Left forelimb (tissue), 1 donor: ENCODE measurements at places on chromosomes 1 and 21.

DNA sequence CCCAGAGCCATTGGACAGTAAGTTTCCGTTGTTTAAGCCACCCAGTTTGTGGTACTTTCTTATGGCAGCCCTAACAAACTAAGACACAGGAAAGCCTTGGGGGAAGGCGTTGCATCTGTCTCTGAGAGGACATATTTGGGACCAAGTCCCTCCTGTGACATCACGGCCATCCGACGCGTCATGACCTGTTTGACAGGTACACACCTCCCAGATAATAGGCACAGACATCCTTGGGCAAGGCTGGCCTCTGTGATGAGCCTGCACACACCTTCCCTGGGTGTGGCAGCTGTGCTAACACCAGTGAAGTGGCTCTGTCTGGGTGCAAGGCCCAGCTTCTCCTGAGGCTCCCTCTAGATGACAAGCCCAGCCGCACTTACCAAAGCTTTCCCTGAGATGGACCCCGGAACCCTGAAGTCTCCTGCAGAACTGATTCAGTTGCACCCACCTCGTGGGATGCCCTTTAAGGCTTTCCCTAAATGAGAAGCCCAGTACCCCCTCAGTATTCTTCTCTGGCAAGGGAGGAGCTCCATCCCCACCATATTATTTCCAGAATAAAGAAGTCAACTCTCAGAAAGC, 136.5 kb downstream of the ZSCAN20 start:
- no peak for DNase-seq

DNA sequence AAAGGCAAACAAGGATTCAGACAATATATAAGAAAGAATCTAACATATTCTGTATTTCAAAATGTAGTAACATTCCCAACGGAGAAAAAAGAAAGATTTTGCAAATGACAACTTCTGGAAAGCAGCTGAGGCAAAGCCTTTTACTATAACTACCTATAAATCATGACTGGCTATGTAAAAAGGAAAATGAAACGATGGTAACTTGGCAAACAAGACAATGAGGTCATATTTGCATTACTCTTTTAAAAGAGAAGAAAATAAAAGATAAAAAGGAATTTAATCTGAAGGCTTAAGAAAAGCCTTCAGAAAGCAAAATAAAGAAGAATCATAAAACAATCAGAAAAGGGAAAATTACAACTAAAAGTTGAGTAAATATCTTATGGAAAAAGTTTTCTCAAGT, 25.1 kb upstream of the ASPM start:
- DNase-seq, result no peak

- DNase-seq, result no peak
Measured at GRCh38 chr21:45246386-45247320, 41.0 kb downstream of the POFUT2 start.

GRCh38 chr1:223393275-223394214, at the start of gene CCDC185:
CCDC185 (plus strand) TSS chr1:223393415; CDS start chr1:223393476, 61 bp downstream.
- DNase-seq, result no peak

- DNase-seq, result no peak
Measured at GRCh38 chr1:227169343-227169742, 148.9 kb downstream of the CDC42BPA start.

- no peak for DNase-seq
Measured at GRCh38 chr1:70518106-70518505, 107.0 kb downstream of the CTH start.

GRCh38 chr1:162627662-162628296, 4.5 kb upstream of the DDR2 start:
- DNase-seq, result no peak

GRCh38 chr1:81489372-81489934, 311.3 kb upstream of the ADGRL2 start:
- DNase-seq, result no peak

- no peak for DNase-seq
Measured at GRCh38 chr1:240597153-240597745, 14.7 kb downstream of the GREM2 start.

GRCh38 chr1:27099587-27100334, 55.2 kb downstream of the SLC9A1 start:
- no peak for DNase-seq

GRCh38 chr1:188615321-188615720, 1786.6 kb downstream of the PLA2G4A start:
- DNase-seq, result no peak

- DNase-seq, result no peak
Measured at GRCh38 chr1:225851805-225852204, 30.4 kb downstream of the TMEM63A start.

DNA sequence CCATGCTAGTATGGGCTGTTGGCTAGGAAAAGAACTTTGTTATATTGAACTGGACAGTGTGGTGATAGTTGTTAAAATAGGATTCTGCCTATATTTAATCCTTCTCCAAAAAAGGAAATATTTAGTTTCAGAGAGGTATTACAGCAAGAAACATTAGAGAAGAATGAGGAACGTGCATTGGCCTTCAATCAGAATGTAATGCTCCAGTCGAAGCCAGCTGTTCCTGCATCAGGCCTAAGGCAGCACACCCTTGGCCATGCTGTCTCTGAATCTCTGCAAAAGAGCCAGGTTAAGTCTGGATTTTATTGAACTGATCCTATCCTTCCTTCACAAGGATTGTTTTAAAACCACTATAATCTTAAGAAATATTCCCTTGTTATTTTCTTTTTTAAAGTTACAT, 35.3 kb upstream of the RALGPS2 start:
- DNase-seq, result no peak

DNA sequence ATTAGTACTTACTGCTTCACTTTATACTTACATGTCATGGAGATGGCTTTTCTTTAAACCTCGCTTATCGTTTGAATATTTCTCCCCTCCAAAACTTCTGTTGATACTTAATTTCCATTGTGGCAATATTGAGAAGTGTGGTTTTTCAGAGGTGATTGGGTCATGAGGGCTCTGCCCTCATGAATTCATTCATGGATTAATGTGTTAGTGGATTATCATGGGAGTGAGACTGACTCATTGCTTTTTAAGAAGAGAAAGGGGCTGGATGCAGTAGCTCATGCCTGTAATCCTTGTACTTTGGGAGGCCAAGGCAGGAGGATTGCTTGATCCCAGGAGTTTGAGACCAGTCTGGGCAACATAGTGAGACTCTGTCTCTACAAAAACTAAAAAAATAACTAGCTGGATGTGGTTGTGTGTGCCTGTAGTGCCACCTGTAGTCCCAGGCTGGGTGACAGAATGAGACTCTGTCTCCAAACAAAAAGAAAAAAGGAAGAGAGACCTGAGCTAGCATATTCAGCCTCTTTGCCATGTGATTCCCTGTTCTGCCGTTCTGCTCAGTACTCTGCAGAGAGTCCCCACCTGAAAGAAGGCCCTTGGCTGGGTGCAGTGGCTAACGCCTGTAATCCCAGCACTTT, 30.2 kb downstream of the RABGAP1L start:
- no peak for DNase-seq

DNA sequence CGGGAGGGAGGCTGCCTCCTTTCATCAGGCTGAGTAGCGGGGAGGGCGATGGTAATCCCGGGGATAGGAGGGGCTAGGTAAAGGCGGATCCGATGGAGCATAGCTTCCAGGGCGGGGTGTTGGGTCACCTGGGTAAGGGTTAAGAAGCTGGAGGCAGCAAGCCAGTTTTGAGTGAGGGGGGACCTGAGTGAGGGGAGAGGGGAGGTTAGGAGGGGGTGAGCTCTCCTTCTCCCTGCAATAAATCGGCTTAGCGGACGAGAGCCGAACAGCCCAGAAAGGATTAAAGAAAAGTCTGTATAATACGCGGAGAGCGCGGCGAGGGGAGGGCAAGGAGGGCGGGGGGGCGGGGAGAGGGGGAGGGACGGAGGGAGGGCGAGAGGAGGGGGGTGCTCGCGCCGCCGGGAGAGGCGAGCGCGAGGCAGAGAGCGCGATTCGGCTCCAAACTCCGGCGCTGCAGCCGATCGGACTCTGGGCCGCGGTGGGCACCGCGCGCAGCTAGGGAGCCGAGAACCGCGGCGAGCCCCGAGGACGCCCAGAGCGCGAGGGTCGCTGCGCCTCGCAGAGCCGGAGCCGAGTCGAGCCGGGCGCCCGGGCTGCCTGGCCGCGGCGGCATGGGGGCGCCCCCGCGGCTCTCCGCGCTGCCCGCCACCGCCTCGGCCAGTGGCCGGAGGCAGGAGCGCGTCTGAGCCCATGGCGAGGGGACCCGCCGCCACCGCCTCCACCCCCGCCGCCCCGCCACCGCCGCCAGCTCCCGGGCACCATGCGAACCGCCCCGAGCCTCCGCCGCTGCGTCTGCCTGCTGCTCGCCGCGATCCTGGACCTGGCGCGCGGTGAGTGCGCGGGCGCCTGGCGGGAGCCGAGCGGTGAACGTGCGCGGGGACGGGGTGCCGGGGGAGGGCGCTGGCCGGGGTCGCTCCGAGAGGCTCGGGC, at the start of gene IGSF21:
Gene IGSF21, plus strand, starts transcription at position 430 of the 930 bp plus-strand sequence. Its CDS starts 331 bp downstream, at position 761.
- DNase-seq, result no peak

DNA sequence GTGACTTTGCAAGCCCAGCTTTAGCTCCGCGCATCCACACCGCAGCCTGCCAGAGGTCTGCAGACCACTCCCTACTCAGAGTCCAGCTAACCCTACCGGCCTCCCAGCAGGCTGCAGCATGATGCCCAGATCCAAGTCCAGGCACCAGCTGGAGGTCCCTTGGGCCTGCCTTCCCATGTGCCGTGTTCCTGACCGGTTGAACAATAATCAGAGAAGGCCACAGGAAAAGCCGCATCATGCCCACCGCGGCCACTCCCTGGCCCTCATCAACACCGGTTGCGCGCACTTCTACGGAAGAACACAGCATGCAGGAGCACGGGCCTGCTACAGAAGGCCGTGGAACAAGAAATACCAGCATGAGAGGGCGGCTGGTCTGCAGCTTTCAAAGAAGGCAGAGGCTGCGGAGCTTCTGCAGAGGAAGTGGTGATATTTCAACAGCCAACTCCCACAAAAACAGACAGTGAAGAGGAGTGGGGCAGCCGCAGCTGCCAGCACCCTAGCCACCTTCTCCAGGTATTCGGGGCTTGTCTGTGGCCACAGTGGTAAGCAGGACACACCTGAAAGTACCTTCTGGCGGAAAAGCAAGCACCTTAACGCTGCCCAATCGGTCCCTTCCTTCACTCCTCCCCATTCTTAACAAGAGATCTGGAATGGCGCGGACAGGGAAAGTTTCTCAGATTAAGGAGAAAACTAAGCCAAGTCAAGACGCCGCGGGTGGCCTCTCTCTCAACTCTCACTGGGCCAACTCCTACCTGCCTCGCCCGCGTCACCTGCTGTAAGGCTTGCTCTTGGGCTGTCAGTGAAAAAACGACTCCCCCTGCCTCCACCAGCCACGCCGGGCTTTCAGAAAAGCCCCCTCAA, 1.5 kb downstream of the PGBD5 start:
- no peak for DNase-seq

DNA sequence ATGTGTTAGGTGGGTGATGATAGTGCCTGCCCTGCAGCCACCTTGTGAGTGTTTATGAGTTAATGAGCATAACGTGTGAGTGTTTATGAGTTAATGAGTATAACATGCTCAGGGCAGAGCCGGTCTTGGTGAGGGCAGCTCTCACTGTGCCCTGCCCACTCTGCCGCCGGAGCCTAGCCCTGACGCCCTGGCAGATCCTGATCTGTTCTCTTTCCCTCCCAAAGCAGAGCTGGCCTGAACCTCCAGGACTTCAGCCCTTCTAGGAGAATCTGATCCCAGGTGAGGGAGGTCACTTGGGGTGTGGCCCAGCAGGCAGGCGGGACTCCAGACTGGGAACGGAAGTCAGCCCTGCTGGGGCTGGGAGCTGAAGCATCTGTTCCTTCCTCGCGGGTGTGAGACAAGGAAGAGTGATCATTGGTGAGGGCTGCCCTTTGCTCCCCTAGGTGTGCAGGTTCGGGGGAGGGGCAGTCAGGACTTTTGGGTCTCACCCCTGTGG, 5.7 kb downstream of the FBLIM1 start:
- no peak for DNase-seq

- DNase-seq, result no peak
Measured at GRCh38 chr1:195960580-195960979, 647.7 kb downstream of the KCNT2 start.

GRCh38 chr1:180644526-180645192, 12.8 kb downstream of the XPR1 start:
- no peak for DNase-seq

- DNase-seq, result no peak
Measured at GRCh38 chr1:168848051-168848450, 119.0 kb upstream of the DPT start.

DNA sequence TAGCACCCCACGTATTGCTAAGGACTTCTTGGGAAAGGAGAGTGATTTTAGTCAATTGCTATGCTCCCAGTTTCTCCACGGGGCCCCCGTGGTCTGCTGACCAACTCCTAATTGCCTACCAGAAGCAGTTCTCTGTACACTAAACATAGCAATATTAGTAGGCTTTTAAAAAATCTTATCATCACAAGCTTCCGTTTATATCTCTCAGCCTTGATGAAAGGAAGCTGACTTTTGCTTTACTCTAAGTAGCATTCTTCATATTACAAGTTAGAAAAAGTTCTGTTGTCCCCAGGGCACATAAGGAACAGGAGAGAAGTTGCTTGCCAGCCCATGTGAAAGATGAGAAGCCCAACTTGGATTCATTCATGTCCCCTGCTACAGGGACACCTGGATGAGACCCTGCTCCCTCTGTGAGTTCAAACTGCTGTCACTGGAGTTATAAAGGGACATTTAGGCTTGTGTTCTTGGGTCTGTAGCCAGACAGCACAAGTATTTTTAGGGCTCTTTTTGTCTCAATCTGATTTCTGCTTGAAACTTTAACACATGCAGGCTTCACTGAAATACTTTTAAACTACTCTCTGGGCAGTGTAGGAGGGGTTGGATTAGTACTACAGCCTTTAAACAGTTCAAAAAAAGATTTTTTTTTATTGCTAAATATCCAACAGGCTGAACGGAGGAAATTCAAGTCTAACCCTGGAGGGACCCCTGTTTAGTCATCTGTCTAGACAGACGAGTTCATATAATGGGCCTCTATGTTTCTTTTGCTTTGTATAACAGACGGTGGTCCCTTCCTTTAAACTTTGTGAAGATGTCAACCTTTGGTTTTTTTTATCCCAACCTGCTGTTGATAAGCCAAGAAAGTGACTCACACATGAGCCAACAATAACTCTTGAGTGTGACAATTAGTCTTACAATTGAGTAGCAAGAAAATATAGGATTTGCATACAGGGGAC, 29.5 kb downstream of the TGFB2 start:
- DNase-seq, result no peak

- DNase-seq, result no peak
Measured at GRCh38 chr1:81155131-81155530, 645.6 kb upstream of the ADGRL2 start.
